Ureter (tissue), 1 donor: ENCODE measurements at places on chromosomes 16 and 17.
A peak's percentile ranks its signal among the peaks of the same experiment; 100 is the strongest.

DNA sequence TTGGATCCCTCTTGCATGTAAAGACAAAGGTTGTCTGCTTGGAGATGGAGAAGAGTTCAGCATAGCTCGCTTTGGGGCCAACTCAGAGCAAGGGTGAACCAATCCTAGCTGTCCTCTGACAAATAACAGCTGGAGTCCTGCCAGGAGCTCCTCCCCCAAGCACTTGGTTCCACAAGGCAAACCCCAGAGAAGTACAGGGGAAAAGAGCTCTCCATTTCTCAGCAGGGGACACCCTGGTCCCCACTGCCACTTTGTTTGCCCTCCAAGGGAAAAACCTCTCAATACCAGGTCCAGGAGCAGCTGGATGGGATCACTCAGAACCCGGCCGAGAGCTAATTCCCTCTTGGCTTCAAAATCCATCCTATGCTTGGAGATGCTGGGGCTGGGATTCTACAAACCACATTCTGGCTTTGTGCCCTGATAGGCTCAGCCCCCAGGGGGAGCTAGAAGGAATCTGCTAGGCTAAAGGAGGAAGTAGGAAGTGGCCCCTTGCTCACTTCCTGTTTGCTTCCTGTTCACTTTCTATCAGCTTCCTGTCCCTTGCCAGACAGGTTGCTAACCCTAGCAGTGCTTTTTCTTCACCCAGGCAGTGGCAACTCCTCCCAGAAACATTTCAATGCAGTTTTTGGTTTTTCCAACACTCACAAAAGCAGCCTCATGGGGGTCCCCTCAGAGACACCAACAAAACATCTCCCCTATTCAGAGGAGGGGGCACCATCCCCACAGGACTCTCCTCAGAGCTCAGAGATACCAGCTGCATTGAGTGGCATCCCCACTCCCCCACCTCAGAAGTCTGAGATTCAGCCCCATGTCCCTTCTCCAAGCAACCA, 30.7 kb downstream of the CDRT4 start:
- DNase-seq: peak; percentile 74

DNA sequence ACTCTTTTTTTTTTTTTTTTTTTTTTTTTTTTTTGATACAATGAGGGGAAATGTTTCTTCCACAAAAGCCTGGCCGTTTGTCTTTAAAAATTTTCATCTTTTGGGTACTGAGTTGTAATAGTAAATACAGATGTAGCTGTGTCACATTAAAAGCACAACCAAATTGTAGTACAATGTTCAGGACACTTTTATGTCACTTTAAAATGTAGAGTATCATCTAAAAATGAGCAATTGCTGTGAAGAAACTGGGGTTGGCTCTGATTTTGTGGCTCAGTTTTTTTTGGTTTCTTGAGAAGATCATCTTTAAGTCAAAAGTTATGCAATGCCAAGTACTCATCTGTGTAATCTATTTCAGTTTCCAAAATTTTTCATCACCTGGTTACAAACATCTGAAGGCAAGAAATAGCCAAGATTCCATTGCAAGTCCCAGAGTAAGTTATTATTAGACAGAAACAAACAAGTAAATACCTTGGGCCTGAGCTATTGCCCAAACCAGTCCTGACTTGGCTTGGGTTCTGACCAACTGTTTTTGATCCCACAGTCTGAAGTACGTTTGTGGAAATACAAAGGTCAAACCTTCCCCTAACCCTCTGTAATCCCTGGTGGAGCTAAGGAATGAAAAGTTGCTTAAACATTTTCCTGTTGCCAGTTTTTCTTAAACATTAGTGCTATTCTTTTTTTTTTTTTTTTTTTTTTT, 717.2 kb downstream of the WWOX start:
- no peak for DNase-seq

DNA sequence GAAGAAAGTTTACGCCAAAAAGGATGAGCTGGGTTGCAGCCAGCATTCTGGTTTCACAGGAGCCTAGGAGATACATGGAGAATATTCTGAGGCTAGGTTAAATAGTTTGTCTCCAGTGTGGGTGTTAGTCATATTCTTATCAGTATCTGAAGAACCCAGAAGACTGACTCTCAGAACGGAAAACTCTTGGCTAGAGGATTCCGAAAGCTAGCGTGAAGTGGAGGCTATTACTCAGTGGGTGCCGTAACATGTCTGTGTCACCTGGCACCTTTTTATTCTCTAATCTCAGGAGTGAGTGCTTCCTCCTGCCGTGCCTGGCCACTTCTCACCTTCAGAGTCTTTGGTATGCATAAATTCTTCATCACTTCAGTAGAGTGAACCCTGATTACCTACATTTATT, 199.5 kb downstream of the WWOX start:
- DNase-seq: no peak

GRCh38 chr17:76184290-76184689, 43.2 kb upstream of the FOXJ1 start:
- no peak for DNase-seq

GRCh38 chr17:1735834-1736347, 6.8 kb upstream of the SERPINF2 start:
- DNase-seq: no peak

DNA sequence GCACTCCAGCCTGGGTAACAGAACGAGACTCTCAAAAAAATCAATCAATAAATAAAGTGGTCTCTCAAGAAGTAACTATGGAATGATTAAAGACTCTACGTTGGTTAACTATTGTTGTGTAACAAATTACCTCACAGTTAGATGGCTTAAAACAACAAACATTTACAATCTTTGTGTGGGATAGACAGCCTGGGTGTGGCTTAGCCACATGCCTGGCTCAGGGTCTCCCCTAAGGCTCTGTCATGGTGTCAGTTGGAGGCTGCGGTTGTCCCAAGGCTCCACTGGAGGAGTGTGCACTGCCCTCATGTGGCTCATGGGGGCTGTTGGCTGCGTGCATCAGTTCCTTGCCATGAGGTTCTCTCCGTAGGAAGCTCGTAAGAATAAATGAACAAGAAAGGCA, 294.5 kb downstream of the SNX29 start:
- no peak for DNase-seq
